ENCODE measurements at places on chromosomes 3 and 15.

DNA sequence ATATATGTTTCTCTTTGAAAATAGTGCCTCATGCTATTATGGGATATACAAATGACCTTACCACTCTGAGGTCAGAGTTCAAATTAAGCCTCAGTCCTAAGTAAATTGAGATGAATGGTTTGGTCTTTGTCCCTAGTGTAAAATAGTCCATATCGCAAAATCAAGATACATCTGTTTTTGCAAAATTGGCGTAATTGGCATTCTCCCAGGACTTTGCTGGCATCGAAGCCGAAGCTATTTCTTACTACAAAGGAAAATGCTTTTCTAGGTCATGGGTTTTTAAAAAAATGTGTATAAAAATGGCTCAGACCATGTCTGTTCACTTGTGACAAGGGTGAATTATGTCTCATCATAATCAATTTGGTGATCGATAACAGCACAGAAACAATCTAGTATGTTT is 25.9 kb downstream of the ROBO2 start:
- no peak for DNase-seq

DNA sequence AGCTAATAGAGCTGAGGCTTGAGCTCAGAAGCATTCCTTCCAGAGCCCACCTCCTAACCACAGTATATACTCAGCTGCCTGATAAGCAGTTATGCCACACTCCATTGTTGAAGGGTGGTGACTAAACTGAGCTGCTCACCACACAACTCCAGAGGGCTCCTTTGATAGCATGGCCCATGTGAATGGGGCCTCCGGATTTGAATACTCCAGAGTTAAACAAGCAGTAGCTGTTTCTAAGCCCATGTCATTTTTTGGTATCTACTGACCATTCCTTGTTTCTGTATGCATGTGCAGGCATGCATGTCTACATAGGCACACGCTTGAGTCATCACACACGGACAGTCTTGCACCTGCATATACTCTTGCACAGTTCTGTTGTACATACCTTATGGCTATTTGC is 28.9 kb downstream of the IGSF10 start:
- DNase-seq = no peak

- DNase-seq = no peak
Measured at GRCh38 chr15:85379403-85380131, 836 bp upstream of the AKAP13 start.

GRCh38 chr15:93861413-93861812 is 369.9 kb upstream of the MCTP2 start:
- no peak for DNase-seq

DNA sequence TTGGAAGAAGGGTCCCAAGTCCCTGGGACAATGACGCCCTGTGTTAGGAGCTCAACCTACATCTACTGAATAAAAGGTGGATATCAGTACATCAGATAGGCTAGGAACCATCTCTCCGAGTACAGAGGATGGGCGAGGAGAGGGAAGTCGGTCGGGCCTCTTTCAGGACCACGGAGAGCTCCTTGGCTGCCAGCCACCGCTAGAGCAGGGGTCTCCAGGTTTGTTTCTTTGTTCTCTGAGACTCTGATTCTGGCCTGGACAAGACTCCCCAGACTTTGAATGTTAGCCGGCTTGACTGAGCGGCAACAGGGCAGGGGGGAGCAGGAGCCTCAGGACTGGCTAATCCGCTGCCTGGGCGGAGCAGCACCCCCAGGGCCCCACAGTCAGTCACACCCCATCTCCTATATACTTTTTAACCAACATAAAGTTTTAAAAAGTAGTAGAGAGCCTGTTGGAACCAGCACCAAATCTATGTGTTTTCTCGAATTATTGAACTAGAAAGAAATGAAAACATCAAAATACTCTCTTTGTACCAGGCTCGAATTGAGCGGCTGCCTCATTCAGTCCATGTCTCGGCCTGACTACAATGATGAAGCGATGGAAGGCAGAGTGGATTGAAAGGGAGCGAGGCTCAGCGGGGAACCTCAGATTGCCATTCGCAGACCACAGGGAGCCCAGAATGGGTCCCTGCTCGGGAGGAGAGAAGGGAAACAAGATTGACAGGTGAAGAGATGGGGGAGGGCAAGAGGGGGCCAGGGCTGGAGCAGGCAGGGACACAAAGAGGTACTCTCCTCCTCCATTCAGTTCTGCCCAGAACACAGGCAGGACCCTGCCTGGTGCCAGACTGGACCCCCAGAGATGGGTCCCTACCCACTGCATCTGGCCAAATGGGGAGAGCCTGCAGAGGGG is 131.6 kb downstream of the TPRA1 start:
- DNase-seq = peak; percentile 41

- DNase-seq = no peak
Measured at GRCh38 chr15:64072812-64073211, 20.8 kb downstream of the CIAO2A start.

DNA sequence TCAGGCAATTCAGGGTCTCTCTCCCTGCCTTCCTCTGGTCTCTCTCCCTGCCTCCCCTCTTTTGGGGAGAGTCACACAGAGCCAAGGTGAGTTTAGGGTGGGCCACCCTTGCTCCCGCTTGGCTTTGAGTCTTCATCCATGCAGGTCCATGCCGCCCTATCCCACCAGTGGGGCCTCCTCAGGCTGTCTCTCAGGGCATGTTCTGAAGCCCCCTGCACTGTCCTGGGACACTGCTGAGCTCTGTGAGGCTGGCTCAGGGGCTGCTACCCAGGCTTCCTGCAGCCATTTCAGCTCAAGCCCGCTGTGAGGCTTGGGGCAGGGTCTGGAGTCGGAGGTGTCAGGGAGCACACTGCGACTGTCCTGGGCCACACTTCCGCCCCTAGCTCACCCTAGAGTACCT is 203.1 kb downstream of the SSR3 start:
- no peak for DNase-seq

- no peak for DNase-seq
Measured at GRCh38 chr3:46057716-46058115, 30.4 kb upstream of the XCR1 start.

- no peak for DNase-seq
Measured at GRCh38 chr3:134628884-134629283, 21.9 kb downstream of the KY start.

GRCh38 chr3:194300382-194300758 is 50.8 kb downstream of the CPN2 start:
- DNase-seq = no peak

DNA sequence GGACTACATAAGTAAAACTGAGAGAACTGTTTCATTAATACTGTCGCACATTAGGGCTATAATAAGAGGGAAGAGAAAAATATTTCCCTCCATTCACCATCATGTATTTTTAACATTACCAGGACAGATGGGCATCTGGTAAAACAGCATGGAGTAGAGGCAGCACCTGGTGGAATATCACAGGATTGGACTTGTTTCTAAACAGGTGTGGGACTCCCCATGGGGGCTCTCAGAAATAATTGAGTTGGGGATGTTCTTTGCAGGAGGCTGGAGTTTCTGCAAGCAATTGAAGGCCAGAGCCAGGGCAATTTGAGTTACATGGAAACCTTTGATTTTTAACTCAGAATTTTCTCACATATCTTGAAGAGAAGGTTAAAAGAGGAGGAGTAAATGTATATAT is 8.4 kb upstream of the MINDY2 start:
- no peak for DNase-seq

DNA sequence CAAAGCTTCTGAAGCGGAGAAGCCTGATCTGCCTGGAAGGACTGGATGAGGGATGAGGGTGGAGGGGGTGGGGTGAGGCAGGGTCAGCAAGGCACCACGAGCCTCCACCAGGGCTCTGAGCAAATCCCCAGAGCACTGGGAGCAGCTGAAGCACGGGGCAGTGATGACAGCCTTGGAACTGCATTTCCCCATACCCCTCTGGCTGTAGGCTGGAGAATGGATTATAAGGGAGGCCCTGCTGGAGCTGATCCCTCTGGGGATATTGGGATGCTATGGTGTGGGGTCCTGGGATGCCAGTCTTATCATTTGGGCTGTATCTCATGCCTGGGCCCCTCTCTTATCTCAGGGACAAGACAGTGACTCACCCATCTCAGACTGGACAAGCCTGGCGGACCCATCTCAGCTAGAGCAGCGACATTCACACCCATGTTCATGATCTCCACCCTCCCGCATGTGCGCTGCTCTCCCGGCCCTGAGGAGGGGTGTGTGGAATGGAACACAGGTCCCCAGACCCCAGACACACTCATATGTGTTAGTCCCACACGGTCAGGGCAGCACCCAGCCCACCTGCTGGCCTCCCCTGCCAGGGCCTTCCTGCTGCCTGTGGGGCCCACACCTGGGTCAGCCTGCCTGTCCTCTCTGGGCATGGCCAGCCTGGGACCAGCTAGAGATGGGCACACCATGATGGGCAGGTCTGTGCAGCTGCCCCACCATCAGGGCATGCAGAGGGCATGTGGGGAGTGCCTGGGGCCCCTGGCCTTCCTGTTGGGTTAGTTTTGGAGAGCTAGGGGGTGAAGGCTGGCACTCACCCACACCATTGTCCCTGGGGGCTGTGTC is 97.1 kb downstream of the FBLN2 start:
- DNase-seq = no peak

- no peak for DNase-seq
Measured at GRCh38 chr3:129384594-129385323, 43.7 kb downstream of the EFCAB12 start.

- DNase-seq = no peak
Measured at GRCh38 chr3:138097192-138098172, 17.9 kb downstream of the DZIP1L start.

DNA sequence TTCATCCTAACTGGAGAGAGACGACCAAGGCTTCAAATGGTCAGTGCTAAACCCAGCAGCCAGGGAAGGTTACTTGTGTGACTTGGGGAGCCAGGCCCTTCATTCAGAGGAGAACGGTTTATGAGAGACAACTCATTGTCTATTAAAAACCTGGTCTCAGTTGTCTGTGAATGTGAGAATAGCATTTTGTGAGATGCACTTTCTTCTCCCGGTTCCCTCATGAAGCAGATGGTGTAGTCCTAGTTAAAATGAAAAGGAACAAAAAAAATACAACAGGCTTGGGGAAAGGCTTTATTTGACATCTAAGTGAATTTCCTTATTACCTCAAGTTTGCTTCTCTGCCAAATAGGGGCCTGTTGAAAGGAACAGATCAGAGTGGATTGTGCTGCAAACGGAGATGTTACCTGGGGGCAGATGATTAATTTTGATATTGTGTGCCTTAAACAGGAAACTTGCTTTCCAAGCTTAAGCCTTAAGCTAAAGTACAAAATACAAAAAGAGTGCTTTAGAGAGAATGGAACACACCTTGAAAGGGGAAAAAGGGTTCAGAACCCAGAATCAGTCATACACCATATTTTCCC is 202.7 kb upstream of the BHLHE40 start:
- peak; percentile 50 for DNase-seq

- DNase-seq = peak; percentile 83
Measured at GRCh38 chr3:9951962-9952805, at the start of gene PRRT3. TSS of gene PRRT3 (minus strand) at chr3:9952408. CDS start at chr3:9950115, 2,293 bp downstream.

DNA sequence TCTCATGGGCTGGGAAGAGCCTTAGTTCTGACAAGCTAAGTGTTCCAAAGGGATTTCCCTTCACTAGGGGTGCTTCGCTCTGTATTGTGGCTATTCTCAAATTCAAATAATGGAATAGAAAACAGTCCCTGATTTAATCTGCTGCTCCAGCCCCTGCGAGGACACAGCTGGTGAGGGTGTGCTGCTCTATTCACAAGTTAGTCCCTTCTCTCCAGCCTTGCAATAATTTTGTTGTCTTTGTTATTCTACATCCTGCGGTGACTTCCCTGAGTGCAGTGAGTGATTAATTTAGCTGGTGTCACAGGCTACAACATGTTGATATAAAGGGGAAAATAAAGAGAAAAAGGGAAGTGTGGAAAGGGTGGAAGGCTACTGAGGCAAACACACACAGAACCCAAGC is 180.5 kb upstream of the VEPH1 start:
- no peak for DNase-seq

- DNase-seq = no peak
Measured at GRCh38 chr3:64129581-64129980, 95.7 kb downstream of the PRICKLE2 start.

DNA sequence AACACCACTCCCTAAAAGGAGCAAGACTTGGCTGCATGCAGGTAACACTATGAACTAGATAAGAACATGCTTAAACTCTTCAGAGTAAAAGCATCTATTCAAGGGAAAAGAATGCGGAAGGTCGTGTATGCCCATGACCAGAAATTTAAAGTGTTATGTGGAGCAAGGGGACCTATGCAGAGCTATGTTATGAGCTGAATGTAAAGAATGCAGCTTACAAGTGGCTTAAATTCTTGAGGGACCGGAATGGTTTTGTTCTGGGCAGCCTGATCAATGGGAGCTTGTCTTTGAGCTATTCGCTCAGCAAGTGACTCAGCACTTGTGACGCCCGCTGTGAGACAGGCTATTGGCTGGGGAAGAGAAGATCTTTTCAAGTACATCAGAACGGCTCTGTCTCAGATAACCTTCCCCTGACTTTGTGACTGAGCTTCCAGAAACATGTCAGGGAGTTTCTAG is 367.5 kb upstream of the THBS1 start:
- DNase-seq = no peak

DNA sequence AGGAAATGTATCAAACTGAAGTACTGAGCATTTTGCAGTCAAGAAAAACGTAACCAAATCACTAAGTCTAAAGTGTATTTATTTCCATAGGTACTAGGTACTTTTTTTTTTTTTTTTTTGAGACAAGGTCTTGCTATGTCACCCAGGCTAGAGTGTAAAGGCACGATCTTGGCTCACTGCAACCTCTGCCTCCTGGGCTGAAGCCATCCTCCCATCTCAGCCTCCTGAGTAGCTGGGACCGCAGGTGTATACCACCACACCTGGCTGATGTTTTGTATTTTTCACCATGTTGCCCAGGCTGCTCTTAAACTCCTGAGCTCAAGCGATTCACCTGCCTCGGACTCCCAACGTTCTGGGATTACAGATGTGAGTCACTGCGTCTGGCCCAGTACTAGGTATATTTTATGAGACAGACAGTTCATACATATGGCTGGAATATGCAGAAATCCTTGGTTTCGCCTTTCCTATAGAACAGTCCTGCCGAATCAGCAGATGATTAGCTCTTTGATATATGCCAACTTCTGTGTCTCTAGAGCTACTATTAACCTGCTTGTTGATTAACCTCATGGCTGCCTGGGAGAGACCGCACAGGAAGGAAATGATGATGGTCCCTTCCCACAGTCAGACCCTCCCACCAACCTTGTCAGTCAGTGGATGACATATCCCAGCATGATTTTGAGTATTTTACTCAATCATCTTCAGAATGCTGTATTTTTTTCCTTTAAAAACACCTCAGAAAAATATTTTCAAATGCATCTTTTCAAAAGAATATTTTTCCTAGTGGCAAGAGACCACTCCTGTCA is 32.3 kb downstream of the TMOD3 start:
- no peak for DNase-seq
